Activated naive CD4-positive, alpha-beta T cell treated with anti-CD3 and anti-CD28 coated beads, Interleukin-2, amount 50 U/mL, for 72 hours (primary cell): ENCODE measurements at places on chromosomes 5 and 9. TPM values are rescaled to one million over a fixed set of nuclear protein-coding genes. Genes with fewer than 3 reads are reported as not detected.

NDOR1 gene
- 48.5 TPM for total RNA-seq

DDX4 gene
- total RNA-seq: not detected

SLC22A4 gene
- 1.9 TPM for total RNA-seq

RABL6 gene
- total RNA-seq: 101 TPM

CCDC127 gene
- total RNA-seq: 6.1 TPM

KIF3A gene
- total RNA-seq: 12.7 TPM

DNA sequence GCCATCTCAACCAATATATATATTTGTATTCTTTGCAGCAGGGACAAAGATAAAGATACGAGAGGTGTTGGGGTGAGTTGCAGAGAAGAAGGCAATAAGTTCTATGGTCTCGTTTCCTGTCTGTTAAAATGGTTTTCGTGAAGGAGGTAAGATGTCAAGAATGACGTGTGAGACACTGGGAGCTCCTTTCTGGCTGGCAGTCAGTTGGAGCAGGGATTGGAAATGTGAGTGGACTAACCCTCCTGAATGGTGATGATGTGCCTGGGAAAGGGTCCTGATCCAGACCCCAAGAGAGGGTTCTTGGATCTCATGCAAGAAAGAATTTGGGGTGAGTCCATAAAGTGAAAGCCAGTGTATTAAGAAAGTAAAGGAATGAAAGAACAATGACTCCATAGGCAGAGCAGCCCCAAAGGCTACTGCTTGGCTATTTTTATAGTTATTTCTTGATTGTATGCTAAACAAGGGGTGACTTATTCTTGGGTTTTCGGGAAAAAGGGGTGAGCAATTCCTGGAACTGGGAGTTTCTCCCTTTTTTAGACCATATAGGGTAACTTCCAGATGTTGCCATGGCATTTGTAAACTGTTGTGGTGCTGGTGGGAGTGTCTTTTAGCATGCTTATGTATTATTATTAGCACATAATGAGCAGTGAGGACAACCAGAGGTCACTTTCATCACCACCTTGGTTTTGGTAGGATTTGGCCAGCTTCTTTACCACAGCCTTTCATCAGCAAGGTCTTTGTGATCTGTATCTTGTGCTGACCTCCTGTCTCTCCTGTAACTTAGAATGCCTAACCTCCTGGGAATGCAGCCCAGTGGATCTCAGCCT, 53.7 kb downstream of the SPATA31C2 start:
- DNase-seq: no peak

DNA sequence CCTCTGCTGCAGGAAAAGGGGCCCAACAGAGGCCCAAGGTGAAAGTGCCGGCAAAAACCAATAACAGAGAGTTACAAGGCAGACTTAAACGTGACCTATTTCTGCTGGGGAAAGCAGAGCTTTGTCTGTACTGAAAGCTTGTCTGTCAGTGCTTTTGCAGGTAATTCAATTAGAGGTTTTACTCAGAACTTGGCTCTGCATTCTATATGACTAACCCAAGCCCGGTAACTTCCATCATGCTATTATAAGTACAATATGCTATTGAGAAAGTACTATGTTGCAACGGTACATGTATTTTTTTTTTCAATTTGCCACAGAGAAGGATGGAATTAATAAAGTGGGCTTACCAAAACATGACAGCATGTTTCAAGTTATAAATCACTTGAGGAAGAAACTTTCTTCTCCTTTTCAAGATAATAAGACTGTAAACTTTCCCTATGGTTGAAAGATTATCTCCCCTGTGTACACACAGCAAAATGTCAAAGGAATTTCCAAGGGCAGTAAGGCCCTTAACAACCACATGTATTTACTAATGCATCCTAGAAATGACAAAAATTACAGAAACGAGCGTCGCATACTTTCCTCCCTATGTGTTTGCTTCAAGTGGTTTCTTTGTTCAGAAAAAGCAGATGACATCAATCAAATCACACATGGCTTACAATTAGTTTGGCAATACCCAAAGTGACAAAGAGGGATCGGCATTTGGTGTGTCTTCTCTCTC, 282.4 kb downstream of the EFNA5 start:
- no peak for DNase-seq

- DNase-seq: no peak
These were observed 350.4 kb upstream of the CLINT1 start for GRCh38 chr5:158209219-158209908.

GRCh38 chr9:90457386-90458190, 185.0 kb downstream of the DIRAS2 start:
- no peak for DNase-seq

DNA sequence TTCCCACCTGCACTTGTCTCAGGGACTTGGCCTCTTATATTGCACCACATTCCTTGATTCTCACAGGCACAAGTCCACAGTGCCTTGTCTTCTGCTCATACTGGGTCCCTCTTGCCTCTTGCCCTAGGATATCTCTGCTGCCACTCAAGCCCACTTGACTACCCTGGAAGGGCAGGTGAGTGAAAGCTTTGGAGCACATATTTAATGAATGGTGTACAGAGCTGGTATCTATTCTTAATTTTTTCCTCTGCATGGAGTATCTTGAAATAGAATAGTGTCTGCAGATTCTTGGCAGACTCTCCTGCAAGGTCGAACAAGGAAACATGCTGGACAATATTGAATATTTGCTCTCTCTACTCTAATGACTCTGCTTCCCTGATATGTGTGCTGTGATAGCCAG, 1248.0 kb downstream of the MAT2B start:
- no peak for DNase-seq

DNA sequence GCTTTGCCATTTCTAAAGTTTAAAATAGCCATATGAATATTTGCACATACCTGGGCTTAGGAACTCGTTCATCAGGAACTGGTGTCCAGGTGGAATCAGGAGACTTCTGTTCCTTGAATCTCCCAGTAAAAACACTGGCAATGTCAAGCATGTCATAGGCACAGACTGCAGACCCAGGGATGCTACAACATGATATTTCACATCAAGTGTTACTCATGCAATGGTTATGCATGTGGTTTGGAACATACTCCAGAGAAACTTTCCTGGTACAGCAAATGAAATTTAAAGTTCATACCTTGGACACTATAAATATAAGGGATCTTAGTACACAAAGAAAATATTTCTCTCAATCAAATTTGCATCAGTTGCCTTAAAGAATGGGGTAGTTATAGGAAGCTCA, 92.2 kb downstream of the SEMA6A start:
- DNase-seq: no peak

DNA sequence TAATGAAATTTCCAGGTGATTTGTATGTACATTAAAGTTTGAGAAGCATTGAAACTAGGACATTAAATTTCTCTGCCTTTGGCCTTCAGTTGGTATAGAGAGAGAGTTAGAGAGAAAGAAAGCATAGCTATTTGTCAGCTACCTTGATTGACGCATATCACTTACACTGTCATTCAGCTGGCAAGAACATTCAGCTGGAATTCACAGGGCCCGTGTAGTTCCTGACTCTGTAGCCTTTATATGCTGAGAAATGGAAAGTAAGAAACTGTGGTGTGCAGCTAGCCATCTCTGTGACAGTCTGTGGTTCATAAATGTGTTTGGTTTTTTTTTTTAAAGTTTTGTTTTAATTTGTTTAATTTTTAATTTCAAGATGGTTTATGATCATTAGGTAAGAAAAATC, 58.9 kb downstream of the DMXL1 start:
- DNase-seq: no peak

DNA sequence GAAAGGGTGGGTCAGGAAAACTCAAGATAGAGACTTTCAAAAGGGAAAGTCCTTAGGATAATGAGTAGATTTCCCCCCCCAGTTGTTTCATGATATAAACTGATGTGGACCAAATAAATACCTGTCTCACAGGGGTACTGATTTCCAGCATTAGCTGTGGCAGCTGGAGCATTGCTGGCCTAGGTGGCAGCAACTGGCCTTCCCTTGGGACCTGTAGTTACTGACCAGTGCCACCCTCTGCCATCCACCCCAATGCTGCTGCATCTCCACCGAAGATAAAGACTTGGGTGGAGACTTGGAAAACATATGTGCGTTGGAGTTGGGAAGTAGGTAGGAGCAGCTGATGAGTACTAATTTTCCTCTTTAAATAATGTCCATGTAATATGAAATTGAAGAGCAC, 71.8 kb downstream of the SYK start:
- no peak for DNase-seq

DNA sequence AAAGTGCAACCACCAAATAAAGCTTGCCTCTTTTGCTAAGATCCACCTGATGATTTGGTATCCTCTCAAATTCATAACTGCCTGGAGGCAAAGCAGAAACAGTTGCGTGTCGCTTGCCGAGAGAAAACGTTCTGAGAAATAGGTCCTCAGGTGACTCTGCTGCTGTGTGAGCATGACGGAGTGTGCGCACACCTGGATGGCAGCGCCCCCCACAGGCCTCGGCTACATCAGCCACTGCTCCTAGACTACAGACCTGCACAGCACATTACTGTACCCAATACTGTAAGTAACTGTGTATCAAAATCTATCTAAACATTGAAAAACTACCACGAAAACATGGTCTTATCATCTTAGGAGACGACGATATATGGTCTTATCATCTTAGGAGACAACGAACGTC, 87.4 kb downstream of the CAMSAP1 start:
- no peak for DNase-seq

DNA sequence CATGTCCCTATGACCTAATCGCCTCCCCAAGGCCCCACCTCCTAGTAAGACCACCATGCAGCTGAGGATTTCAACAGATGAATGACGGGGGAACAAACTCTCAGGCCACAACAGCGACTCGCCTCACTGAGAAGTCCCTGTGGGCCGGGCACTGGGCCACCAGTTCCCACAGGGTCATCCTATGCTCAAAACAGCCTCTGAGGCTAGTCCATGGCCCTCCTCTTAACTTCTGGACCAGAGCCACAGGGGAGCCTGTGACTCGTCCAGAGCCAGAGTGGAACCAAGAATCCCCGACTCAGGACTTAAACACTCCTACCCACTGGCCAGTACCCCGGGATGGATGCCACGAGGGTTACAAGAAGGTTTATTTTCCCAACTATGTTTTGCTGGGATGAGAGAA, 12.3 kb downstream of the GFPT2 start:
- no peak for DNase-seq

DNA sequence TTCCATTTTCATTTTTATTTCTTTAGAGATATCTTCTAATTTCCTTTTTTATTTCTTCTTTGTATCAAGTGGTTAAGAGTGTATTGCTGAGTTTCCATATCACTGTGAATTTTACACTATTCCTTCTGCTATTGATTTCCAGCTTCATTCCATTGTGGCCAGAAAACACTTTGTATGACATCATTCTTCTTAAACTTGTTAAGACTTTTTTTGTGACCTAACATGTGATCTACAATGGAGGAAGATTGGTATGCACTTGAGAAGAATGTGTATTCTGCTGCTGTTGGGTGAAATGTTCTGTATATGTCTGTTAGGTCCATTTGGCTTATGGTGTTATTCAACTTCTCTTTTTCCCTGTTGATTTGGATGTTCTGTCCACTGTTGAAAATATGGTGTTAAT, 274.2 kb upstream of the PUM3 start:
- DNase-seq: no peak

GRCh38 chr9:99272836-99273235, 50.8 kb downstream of the SEC61B start:
- DNase-seq: no peak

DNA sequence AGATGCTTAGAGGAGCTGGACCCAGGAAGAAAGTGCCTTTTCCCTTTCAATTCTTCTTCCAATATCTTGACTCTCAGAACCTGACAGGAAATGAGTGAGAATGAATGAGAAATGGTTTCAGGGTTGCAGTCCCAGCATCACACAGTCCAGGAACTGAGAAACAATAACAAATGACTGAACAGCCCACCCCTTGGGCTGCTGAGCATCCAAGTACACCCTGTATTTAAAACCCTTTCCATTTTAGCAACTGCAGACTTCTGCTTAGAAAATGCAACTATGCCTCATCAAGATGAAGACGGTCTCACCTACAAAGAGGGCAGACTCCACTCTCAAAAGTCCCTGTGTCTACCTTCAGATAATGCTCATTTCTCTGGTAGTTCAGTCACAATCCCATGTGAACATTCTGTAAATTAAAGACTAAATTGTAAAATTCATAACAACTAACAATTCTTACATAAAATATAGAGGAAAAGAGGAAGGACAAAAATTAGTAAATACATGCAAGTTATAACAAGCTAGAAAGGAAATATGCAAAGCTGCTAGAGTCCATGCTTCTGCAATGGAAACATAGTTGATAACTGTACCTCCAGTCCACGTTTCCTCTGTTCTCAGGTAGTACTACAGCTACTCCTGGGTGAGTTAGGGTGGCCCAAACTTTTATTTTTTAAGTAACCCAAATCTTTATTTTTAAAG, 316.5 kb downstream of the ICE1 start:
- no peak for DNase-seq

GRCh38 chr5:133220851-133221674, 169.2 kb downstream of the HSPA4 start:
- DNase-seq: no peak

- no peak for DNase-seq
These were observed 115.2 kb upstream of the RAPGEF1 start for GRCh38 chr9:131854896-131855613.

GRCh38 chr9:136808806-136809158, 1.0 kb downstream of the RABL6 start:
- DNase-seq: no peak

GRCh38 chr5:67133776-67134175, 62.8 kb downstream of the CD180 start:
- no peak for DNase-seq

DNA sequence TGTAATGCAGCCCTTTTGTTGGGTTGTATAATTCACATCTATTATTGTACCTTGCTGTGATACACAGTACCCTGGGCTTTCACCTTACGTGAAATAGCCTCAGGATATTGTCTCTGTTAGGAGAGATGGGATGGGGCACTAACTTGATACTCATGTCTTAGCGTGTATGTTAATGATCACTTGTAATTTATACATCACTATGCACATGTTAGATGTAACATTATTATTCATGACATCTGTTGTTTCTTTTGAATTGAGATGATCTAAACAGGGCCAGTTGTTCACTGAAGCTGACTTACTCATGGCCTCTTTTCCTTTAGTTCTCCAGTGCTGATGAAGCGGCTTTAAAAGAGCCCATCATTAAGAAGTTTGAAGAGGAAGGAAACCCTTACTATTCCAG, 65.2 kb downstream of the MCCC2 start:
- DNase-seq: no peak

GRCh38 chr9:98536542-98537173, 172.1 kb downstream of the GABBR2 start:
- no peak for DNase-seq

DNA sequence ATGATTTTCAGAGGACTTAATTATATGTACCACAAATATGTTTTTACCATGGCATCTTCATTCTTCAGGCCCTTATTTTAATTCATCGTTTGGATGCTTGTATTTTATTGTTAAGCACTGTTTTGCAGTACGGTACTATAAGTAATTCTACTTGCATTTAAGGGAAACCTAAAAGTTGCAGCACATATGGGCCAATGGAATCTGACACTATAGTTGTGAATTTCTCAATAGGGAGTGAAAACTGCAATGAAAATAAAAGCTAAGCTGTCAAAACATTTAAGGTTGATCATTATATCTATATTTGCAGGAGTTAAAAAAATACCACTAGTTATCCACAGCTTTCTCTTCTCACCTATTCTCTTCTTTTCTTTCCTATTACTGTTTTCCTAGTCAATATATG, 1071.8 kb downstream of the MAT2B start:
- no peak for DNase-seq
